ENCODE measurements at places on chromosomes 5 and 9. TPM values are rescaled to one million over a fixed set of nuclear protein-coding genes. Genes with fewer than 3 reads are reported as not detected.

Gene C5orf52
- total RNA-seq = not detected

Gene IFNA13
- total RNA-seq = not detected

Gene SELENOP
- total RNA-seq = 96.2 TPM

Gene OTP
- total RNA-seq = 0.31 TPM

Gene ASTN2
- total RNA-seq = 15.9 TPM

Gene ZNF462
- total RNA-seq = 129 TPM

Gene RNF38
- total RNA-seq = 34.7 TPM

Gene SLCO6A1
- 0.43 TPM for total RNA-seq

DNA sequence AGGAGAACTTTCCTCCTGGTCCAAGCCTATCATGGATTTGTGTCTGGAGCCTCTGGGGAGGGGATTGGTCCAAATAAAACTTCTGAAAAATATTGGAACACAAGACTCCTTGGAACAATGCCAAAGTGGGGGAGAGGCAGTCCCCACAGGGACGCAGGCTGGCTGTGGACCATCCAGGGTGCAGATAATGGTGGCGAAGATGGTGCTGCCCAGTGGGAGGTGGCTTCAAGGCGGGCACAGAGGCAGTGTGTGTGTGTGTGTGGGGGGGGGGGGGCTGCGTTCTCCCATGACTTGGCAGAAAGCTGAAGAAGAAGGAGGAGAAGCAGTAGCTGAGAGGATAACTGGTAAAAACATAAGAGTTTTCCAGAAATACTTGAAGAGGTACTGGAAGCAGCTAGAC lies 186.4 kb downstream of the MELK start:
- H3K4me3 ChIP-seq = no peak overlapping the region
- no peaks in the 10 kb centered on the region for H3K4me1 ChIP-seq
- peaks cover 70% of the 10 kb centered on the region for H3K27me3 ChIP-seq

- H3K4me3 ChIP-seq = no peak overlapping the region
- DNase-seq = no peak
- H3K4me1 ChIP-seq = no peaks in the 10 kb centered on the region
- peaks cover 13% of the 10 kb centered on the region for H3K36me3 ChIP-seq
- H3K27me3 ChIP-seq = no peaks in the 10 kb centered on the region
Measured at GRCh38 chr5:65760504-65761275, 38.7 kb downstream of the NLN start.

GRCh38 chr9:109734814-109735213 lies 45.2 kb upstream of the PALM2AKAP2 start:
- peaks cover 9% of the 10 kb centered on the region for H3K4me1 ChIP-seq
- no peak overlapping the region for H3K4me3 ChIP-seq
- H3K27me3 ChIP-seq = peaks cover 6% of the 10 kb centered on the region
- DNase-seq = no peak
- no peaks in the 10 kb centered on the region for H3K36me3 ChIP-seq
- no peak overlapping the region for H3K27ac ChIP-seq

DNA sequence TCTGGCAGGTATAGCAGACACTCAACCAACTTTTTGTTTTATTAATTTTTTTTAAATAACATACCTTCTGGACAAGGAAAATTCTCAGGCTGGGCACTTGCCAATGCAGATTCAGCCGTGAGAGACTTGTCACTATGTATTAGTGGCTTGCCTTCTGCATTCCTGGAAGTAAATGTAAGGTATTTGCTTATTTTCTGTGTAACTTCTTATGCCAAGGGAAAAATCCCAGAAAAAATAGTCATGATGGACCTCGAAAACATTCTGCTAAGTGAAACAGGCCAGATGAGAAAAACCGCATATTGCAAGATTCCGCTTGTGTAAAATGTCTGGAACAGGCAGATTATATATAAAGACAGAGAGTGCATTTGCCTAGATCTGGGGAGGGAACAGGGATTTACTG lies 260.3 kb upstream of the DAPK1 start:
- no peak for DNase-seq
- H3K27me3 ChIP-seq = no peaks in the 10 kb centered on the region
- H3K4me3 ChIP-seq = no peak overlapping the region
- no peak overlapping the region for H3K27ac ChIP-seq
- H3K36me3 ChIP-seq = no peaks in the 10 kb centered on the region
- H3K4me1 ChIP-seq = peaks cover 10% of the 10 kb centered on the region

DNA sequence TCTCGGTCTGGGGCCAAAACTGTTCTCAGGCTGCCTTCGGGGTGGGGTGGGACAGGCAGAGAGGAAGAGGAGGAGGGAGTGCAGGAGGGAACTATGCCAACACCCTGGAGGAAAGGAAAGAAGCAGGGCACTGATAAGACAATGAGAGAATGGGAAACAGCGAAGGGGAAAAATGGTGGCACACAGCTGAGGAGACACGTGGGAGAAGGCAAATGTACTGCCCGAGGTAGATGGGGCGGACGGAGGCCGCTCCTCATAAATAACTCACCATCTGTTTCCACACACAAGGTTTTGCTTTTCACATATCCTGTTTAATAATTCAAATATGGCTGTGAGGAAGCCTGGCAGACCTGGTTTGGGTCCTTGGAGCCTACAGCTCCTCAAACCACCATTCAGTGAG lies 148.2 kb upstream of the LRRTM2 start:
- DNase-seq = no peak
- no peak overlapping the region for H3K4me3 ChIP-seq
- peaks cover 16% of the 10 kb centered on the region for H3K4me1 ChIP-seq
- peaks cover 32% of the 10 kb centered on the region for H3K36me3 ChIP-seq
- peak overlapping the region; percentile 65 for H3K27ac ChIP-seq

GRCh38 chr5:138472353-138472752 lies 7.1 kb downstream of the EGR1 start:
- peak overlapping the region; percentile 83 for H3K27ac ChIP-seq
- H3K4me3 ChIP-seq = peak overlapping the region; percentile 37
- peaks cover 14% of the 10 kb centered on the region for H3K4me1 ChIP-seq
- DNase-seq = no peak
- H3K36me3 ChIP-seq = peaks cover 15% of the 10 kb centered on the region

- no peak overlapping the region for H3K27ac ChIP-seq
- H3K36me3 ChIP-seq = no peaks in the 10 kb centered on the region
- peaks cover 11% of the 10 kb centered on the region for H3K4me1 ChIP-seq
- DNase-seq = no peak
- no peak overlapping the region for H3K4me3 ChIP-seq
Measured at GRCh38 chr5:172028167-172028566, 21.7 kb upstream of the FBXW11 start.

DNA sequence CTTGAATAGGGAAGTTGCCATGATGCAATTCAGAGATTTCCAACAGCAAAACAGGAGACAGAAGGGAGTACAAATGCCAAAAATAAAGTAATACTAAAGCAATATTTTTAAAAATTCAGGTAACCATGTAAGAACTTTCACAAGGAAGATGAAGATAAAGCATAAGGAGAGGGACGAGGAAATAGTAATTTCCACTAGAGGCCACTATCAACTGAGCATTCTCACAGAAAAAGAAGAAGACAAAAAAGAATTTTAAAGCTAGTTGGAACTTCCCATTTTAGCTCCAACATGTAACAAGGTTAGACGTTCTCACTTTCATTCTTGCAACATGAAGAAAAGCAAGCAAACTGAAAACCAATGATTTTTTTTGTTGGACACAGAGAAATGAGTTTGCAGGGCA lies 779.9 kb upstream of the CDH6 start:
- DNase-seq = no peak
- no peaks in the 10 kb centered on the region for H3K4me1 ChIP-seq
- no peaks in the 10 kb centered on the region for H3K36me3 ChIP-seq

GRCh38 chr5:553874-554273 lies 29.6 kb upstream of the SLC9A3 start:
- peak; percentile 52 for DNase-seq
- H3K27ac ChIP-seq = peak overlapping the region; percentile 64
- H3K4me1 ChIP-seq = no peaks in the 10 kb centered on the region
- peaks cover 24% of the 10 kb centered on the region for H3K27me3 ChIP-seq

DNA sequence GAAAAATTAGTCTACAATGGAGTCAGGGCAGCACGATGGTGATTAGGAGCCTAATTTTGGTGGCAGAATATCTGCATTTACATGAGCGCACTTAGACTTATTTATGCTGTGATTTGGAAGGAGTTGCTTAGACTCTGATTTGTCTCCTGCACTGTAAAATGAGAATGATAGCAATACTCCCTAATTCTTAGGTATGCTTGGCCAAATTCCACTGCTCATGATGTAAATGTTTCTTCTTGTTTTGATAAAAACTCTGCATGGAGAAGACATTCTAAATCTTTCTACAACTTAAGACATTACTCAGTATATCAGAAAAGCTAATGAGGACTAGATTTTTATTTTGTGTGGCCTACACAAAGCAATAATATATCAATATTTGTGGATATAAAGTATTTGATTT lies 205.4 kb downstream of the CDH18 start:
- no peaks in the 10 kb centered on the region for H3K4me1 ChIP-seq
- H3K36me3 ChIP-seq = no peaks in the 10 kb centered on the region
- no peak overlapping the region for H3K27ac ChIP-seq
- H3K4me3 ChIP-seq = no peak overlapping the region
- H3K27me3 ChIP-seq = no peaks in the 10 kb centered on the region

GRCh38 chr9:88403340-88403739 lies 15.1 kb downstream of the SPIN1 start:
- DNase-seq = no peak
- peaks cover 18% of the 10 kb centered on the region for H3K4me1 ChIP-seq
- H3K4me3 ChIP-seq = no peak overlapping the region
- no peaks in the 10 kb centered on the region for H3K27me3 ChIP-seq

- no peaks in the 10 kb centered on the region for H3K27me3 ChIP-seq
- H3K27ac ChIP-seq = no peak overlapping the region
- DNase-seq = no peak
- H3K36me3 ChIP-seq = no peaks in the 10 kb centered on the region
Measured at GRCh38 chr9:121225240-121225639, 23.6 kb upstream of the RAB14 start.

GRCh38 chr9:2722715-2723114 lies 5.4 kb downstream of the KCNV2 start:
- H3K36me3 ChIP-seq = no peaks in the 10 kb centered on the region
- peaks cover 32% of the 10 kb centered on the region for H3K4me1 ChIP-seq
- H3K27ac ChIP-seq = no peak overlapping the region
- DNase-seq = no peak
- H3K4me3 ChIP-seq = peak overlapping the region; percentile 41

- H3K27ac ChIP-seq = peak overlapping the region; percentile 58
- H3K36me3 ChIP-seq = peaks cover 15% of the 10 kb centered on the region
- H3K27me3 ChIP-seq = no peaks in the 10 kb centered on the region
- no peak overlapping the region for H3K4me3 ChIP-seq
- no peaks in the 10 kb centered on the region for H3K4me1 ChIP-seq
- DNase-seq = no peak
Measured at GRCh38 chr5:115806986-115807653, 9.3 kb downstream of the CDO1 start.

GRCh38 chr5:64653766-64654560 lies 36.3 kb upstream of the SHISAL2B start:
- no peak overlapping the region for H3K27ac ChIP-seq
- H3K36me3 ChIP-seq = no peaks in the 10 kb centered on the region
- H3K4me3 ChIP-seq = no peak overlapping the region

- H3K36me3 ChIP-seq = no peaks in the 10 kb centered on the region
- no peak overlapping the region for H3K4me3 ChIP-seq
- H3K27ac ChIP-seq = no peak overlapping the region
- H3K4me1 ChIP-seq = no peaks in the 10 kb centered on the region
Measured at GRCh38 chr5:176792655-176793342, 17.6 kb upstream of the UNC5A start.

Data from type B pancreatic cell (in vitro differentiated cells).